NCI-H2029 treated with DMSO at 0.1 percent for 48 hours (cell line): ENCODE measurements at places on chromosomes 6 and 20.

- no peak for DNase-seq
Observed at GRCh38 chr6:118700531-118700930, 49.1 kb upstream of the CEP85L start.

GRCh38 chr6:112800439-112800838, 453.3 kb downstream of the RFPL4B start:
- no peak for DNase-seq

GRCh38 chr6:27297857-27298730, 14.0 kb downstream of the POM121L2 start:
- no peak for DNase-seq

DNA sequence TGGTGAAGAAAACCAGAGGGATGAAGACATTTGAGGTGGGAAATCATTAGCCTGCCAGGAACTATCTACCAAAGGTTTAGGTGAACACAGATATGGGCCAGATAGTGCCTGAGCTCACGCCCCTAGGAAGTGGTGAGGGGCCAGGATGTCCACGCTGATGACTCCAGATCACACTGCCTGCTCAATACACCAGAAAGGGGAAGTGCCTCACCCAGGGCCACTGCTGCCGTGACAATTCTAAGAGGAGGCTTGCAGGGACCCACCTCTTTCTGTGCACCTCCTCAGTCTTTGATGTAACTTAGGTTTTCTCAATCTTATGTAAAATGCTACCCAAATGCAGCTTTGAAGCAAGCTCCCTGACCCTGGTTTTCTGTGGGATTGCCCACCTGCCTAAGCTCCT, 5.4 kb upstream of the RAB44 start:
- DNase-seq = no peak

DNA sequence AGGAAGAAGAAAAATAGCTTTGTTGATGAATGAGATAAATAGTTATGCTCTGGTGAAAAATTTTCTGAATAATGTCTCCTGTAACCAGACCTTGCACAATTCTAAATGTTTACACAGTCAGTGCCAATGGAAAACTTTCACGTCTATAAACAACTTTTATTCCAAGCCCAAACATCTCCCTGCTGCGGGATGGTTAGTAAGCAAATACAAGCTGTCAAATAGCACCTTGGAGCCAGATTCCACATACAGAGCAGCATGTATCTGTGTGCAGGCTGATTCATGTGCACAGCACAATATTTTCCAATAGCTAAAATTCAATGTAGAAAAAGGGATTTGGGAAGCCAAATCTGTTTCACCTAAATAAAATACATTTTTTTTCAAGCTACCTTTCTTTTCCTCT, 813.3 kb downstream of the HACE1 start:
- DNase-seq = no peak

DNA sequence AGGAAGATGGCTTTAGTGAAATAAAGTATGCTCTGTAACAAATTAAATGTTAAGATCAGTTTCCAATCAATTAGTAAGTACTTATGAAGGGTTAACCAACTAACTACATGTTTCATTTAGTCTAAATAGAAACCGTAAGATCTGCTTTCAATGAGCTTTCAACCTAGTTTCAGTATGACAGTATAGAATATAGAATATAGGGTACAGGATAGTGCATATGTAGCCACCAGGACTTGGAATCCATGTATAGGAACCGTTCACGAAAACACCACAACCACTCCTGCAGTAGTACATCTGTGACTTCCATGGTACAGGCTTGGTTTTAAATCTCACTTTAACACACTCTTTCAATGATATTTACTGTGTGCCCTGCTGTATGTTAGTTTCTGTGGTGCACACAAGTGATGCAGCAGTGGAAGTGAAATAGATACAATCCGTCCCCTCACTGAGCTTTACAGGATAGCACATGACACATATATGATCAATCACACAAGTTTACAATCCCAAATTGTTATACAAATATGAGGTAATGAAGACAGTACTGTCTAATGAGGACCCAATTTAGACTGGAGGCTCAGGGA, 479.7 kb upstream of the MARCKS start:
- DNase-seq = no peak

GRCh38 chr6:91691449-91691848, 1104.6 kb upstream of the MAP3K7 start:
- DNase-seq = no peak

DNA sequence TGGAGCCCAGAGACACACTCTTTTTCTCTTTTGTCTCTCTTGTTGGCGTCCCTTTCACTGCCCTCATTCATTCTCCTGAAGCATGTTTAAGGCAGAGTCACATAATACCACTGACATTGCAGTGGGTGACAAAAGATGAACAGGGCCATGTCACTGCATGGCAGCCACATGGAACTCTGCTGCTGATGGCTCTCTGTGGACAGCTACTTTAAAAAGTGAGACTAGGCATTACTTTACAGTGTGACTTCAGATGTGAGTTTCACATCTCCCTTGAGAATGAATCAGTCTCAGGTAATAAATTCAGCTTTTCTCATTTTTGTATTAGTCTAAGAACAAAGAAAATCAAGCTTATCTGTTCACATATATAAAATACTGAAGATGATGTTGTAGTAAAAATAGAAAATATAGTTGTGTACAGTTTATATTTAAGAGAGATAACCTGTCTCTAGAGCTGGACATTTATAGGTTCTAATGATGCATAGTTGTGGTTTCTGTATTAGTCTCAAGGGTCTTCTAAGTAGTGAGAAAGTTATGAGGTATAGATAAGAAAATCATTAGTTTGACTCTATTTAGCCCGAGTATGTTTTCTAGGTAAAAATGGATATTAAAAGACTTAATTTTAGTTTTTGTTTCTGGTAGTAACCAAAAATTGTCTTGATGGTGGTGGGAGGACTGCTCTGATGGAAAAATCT, 6.1 kb downstream of the MRS2 start:
- DNase-seq = no peak
